ENCODE measurements at places on chromosomes 3 and 15.

DNA sequence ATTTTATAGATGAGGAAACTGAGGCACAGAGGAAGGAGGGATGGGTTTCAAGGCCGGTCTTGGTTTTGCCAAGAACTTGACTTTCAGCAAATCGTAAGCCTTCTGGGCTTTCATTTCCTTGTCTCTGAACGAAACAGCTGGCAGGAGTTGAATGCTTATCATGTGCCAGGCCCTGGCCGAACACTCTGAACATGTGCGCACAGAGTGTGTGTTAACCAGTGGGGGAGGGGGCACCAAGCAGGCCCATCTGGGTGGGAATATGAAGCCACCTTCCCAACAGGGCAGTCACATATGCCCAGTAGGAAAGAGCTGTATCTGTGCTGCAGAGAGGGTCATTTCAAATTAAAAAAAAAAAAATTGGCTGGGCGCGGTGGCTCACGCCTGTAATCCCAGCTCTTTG is 29.3 kb downstream of the ZNF710 start:
- DNase-seq = no peak

GRCh38 chr3:118977671-118978392 is 56.8 kb downstream of the IGSF11 start:
- no peak for DNase-seq

GRCh38 chr3:76938962-76939361 is 100.9 kb upstream of the ROBO2 start:
- no peak for DNase-seq

DNA sequence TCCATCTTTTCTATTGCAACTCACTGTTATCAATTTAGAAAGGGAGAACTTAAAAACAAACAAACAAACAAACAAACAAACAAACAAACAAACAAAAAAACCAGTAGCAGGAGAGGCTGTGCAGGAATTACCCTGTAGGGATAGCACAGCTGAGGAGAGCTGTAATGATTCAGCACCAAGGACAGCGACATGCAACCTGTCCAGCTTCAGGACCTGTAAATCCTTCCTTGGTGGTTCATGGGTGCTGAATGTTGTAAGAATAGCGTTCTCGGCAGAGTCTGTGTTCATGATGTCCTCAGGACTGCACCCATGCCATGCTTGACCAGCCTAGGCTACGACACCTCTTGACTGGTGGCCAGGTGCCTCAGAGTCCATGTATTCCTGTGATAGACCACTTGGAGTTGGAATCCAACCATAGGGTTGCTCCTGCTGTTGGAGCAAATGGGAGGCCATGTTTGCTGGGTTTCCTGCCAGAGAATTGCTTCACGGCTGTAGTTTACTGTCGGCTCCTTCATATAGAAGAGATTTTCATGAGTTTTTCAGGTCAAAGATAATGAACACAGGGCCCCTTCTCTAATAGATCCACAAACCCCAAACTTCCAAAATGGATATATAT is 65.9 kb downstream of the CACNA2D3 start:
- DNase-seq = no peak

- peak; percentile 29 for DNase-seq
These were observed 242.1 kb upstream of the TLE3 start for GRCh38 chr15:70339571-70340493.

Data from SHP77 (cell line).